ENCODE measurements at places on chromosomes 6 and 20.

GRCh38 chr20:64162239-64162910, 1.9 kb upstream of the MYT1 start:
- DNase-seq = no peak

GRCh38 chr6:34236131-34236442, 586 bp upstream of the HMGA1 start:
- no peak for DNase-seq

DNA sequence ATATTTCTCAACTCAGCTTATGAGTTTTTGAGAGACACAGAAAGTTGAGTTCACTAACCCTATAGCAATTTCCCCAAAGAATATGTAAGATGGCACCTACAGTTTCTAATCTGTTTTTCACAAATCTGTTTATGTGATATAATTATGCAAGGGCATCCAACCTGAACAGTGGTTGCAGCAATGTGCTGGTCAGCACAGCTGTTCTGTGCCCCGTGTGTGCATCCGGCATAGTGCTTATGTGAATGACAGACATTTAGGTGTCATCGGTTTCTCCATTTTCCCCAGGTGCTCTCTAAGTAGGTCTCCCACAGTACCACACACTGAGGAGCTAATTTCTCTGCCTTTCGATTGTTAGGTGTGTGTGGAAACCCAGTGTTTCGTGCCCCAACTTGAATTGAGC, 7.7 kb upstream of the BACH2 start:
- no peak for DNase-seq

GRCh38 chr6:23091795-23092194, 522.4 kb downstream of the HDGFL1 start:
- peak; percentile 32 for DNase-seq

GRCh38 chr6:121302882-121303281, 31.4 kb downstream of the TBC1D32 start:
- no peak for DNase-seq

DNA sequence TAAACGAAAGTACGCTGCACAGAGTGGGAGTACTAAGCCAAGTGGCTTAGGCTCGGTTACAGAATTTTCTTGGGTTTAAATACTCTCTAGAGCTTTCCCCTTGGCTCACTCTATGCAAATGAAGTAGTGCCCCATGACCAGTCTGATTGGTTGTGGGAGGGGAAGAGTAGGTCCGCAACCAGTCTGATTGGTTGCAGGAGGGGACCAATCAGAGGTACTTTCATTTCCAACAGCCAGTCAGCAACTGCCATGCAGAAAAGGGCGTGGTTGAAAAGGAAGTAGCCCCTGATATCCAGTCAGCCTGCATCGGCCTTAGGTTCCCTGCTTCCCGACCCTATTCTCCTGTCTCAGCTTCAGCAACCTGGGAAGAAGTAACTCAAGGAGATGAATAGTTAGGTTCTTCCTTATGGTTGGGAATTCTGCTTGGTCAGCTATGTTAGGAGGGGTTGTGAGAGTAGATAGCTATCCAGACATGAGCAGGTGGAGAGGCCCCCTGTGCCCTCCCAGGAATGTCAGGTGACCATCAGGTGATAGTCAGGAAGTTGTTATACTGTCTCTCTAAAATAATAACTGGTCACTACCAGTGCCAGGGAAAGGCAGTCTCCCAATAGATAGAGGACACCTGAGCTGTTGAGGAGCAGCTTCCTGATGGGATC, 57.4 kb downstream of the FARS2 start:
- no peak for DNase-seq

DNA sequence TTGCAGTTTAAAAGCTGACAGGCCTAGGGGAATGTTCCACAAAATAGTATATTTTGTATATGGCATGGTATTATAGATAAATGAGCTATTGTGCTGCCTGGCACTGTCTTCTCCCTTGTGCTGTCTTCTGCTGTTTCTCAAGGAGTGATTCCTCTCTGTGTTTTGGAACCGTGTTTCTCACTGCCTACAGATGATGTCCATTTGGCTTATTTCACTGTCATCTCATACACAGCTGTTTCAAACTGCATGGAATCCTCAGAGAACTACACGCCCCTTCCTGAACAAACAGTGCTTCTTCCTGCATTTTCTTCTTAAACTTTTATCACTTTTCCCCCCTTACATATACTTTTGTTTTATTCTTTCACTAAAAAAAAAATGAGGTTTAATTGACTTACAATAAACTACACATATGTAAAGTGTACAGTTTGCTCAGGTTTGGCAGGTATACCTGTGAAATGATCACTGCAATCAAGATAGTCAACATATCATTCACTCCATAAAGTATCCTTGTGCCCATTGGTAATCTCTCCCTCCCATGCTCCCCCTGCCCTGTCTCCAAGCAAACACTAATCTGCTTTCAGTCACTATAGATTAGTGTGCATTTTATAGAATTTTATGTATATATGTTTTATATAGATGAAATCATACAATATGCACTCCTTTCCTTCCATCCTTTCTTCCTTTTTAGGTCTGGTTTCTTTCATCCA, 43.0 kb downstream of the CBFA2T2 start:
- no peak for DNase-seq

GRCh38 chr6:143429970-143430369, 20.5 kb downstream of the ADAT2 start:
- no peak for DNase-seq

- peak; percentile 63 for DNase-seq
Measured at GRCh38 chr6:13217206-13217905, 111.0 kb downstream of the TBC1D7 start.
